ENCODE measurements at places on chromosomes 11 and 22.
A peak's percentile ranks its signal among the peaks of the same experiment; 100 is the strongest.

DNA sequence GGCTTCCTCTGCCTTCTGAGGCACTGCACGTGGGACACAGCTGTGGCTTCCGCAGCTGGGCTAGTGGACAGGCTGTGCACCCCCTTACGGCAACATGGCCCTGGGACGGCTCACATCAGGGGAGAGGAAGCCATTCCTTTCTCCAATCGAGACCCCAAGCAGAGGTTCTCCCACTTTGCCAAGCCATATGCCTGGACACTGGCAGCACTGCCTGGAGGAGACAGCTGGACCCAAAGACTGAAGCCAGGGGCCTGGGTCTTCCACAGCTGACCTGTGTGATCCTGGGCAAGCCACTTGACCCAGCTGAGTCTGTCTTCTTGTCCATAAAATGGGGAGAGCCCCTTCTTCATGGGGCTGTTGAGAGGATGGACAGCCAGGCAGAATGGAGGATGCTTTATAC, 65.4 kb downstream of the SHISAL1 start:
- no peak for DNase-seq

DNA sequence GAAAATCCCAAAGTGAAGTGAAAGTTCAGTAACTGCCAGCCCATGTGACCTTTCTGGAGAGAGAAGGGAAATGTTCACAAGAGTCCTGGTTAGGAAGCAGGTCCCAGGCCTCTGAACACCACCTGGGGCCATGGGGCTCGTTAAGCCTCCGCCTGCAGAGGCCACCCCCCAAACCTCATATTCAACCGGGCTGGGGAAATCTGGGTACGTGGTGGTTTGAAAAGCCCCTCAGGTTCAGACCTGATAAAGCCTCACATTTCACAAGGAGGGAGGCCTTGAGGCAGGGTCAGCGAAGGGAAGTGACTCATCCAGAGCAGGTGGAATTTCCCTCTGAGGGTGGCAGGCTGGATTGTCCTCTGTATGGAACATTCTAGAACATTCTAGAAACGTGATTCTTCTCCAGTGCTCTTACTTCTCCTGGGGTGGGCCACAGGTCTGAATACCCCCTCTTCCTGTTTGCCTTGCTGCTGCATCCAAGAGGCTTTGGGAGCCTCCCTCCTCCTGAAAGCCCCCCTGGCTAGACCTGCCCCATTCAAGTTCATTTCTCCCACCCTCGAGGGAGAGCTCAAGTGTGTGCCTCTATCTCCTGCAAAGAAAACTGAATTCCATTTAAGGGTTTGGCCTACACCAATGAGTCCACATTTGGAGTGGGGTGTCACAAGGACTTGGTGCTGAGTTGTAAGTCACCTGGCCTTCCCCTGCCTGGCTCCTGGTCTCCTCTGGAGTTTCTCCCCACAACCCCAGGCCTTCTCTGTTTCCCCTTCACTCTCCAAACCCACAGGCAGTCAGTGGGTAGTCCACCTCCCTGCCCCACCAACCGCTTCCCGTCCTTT, 6.3 kb downstream of the FXYD2 start:
- DNase-seq, result no peak

GRCh38 chr11:20647976-20648565, 21.3 kb upstream of the NELL1 start:
- peak; percentile 53 for DNase-seq

GRCh38 chr11:1445741-1446445, 40.7 kb downstream of the MOB2 start:
- no peak for DNase-seq

DNA sequence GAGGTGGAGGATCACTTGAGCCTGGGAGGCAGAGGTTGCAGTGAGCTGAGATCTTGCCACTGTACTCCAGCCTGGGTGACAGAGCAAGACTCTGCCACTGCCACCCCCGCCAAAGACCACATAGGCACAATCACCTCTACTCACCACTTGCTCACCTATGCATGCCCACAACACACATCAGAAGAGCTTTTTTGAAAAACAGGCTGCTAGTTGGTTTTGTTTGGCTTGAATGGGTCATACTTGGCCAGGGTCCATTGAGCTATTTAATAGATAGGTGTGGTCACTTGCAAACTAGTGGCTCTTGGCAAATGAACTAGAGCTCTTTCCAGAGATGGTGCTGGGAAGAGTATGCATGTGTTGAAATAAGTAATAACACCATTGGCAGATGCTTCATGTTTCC, 80.1 kb downstream of the EMSY start:
- DNase-seq, result no peak

DNA sequence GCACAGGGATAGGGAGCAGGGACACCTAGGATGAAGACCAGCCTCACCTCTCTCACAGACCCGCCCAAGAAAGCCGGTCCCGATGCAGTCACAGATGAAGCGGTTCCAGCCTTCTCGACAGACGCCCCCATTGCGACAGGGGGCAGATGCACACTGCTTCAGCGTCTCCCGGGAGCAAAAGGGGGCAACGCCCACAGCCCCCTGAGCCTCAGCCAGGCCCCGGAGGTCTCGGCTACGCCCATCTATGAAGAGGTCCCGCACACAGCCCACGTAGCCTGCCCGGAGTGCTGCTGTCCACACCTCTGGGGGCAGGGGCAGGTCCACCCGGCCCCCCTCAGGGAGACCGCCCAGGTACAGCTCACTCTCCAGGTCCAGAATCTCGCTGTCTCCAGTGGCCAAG, 62.3 kb downstream of the NRXN2 start:
- DNase-seq, result no peak

GRCh38 chr11:85771568-85771967, 39.4 kb downstream of the SYTL2 start:
- DNase-seq, result no peak

- DNase-seq, result peak; percentile 70
These were observed 177.6 kb downstream of the IGLL1 start for GRCh38 chr22:23402275-23403151.

GRCh38 chr11:106552694-106553203, 465.5 kb downstream of the GUCY1A2 start:
- DNase-seq, result no peak

GRCh38 chr11:75858613-75859012, 43.6 kb downstream of the UVRAG start:
- DNase-seq, result no peak

DNA sequence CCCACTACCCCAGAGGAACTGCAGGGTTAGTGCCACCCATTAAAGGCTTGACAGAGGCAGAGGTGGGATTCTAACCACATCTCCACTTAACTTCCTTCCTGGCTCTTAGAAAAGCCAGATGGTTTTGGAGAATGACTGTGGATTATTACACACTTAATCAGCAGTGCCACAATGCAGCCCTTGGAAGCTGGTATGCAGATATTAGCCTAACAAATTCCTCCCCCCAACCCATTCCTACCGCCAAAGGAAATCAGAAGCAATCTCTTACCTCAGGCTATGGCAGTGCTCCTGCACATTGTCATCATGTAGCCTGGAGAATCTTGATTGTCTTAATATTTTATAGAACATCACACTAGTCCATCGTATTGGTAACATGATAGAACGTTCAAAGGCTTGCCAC, 23.2 kb upstream of the NRGN start:
- no peak for DNase-seq

DNA sequence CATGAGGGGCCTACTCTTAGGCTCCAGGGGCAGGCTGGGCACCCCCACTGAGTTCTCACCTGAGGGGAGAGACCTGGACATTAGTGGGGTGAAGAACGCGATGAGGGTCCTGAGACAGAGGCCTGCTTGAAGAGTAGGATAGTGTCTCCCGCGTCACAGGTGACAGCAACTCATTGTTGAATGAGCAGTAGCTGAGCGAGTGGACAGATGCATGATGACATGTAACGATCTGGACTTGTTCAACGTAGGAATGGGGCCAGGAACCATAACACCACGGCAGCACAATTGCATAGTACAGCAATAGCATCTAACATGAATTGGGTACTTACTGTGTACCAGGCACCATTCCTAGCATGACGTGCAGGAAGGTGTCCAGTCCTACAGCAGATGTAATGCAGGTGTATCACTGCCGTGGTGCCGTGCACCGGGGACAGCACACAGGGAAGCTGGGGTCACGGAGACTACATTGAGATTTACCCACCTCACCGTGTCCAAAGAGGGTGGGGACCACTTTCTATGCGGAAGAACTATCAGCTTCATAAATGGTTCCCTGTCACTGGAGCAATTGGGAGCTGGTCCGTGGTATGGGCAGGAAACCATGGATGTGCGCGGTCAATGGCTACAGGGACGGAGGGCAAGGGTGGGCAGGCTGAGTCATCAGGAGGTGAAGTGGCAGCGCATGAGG, 1019.1 kb downstream of the TBC1D22A start:
- no peak for DNase-seq
